ENCODE measurements at places on chromosomes 6 and 20. TPM values are rescaled to one million over a fixed set of nuclear protein-coding genes. Genes with fewer than 3 reads are reported as not detected.

DNA sequence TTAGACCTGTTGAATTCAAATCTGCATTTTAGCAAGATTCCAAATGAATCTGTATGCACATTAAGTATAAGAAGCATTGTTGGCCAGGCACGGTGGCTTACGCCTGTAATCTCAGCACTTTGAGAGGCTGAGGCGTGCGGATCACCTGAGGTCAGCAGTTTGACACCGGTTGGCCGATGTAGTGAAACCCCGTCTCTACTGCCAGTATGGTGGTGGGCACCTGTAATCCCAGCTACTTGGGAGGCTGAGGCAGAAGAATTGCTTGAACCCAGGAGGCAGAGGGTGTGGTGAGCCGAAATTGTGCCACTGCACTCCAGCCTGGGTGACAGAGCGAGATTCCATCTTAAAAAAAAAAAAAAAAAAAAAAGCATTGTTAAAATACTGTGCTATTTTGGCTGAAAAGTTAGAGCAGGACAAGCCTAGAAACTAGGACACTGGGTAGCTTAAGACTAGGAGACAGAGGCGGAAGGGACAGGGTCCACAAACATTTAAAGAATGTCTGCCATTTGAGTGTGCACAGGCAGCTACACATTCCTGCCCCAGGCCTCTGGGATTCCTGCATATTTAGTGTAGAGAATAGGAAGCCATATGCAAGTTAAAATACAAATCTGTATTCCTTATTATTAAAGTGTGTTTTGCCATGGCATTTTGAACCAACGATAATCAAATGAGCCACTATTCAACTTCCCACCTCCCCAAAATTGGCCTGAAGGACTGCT lies 45.1 kb upstream of the EEF1A1 start:
- H3K27me3 ChIP-seq, result no peaks in the 10 kb centered on the region
- DNase-seq, result no peak
- no peaks in the 10 kb centered on the region for H3K4me1 ChIP-seq
- no peaks in the 10 kb centered on the region for H3K36me3 ChIP-seq
- H3K4me3 ChIP-seq, result no peak overlapping the region
- H3K27ac ChIP-seq, result no peak overlapping the region

DNA sequence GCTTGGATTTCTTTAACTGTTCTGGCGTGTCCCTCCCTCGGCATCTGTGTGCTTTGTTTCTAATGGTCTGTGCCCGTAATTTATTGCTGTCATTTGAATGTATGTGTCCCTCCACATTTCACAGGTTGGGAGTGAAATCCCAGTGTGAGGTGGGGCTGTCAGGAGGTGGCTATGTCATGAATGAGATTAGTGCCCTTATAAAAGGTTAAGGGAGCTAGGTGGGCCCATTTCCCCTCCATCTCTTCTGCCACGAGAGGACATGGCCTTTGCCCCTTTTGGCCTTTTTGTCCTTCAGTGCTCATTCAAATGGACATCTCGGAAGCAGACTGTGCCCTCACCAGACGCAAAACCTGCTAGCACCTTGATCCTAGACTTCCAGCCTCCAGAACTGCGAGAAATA lies 96.3 kb downstream of the LAMP5 start:
- no peaks in the 10 kb centered on the region for H3K27me3 ChIP-seq
- no peak for DNase-seq
- H3K4me1 ChIP-seq, result no peaks in the 10 kb centered on the region
- no peak overlapping the region for H3K27ac ChIP-seq
- no peaks in the 10 kb centered on the region for H3K36me3 ChIP-seq

- H3K4me1 ChIP-seq, result no peaks in the 10 kb centered on the region
- no peak for DNase-seq
- no peak overlapping the region for H3K27ac ChIP-seq
- H3K27me3 ChIP-seq, result no peaks in the 10 kb centered on the region
- no peaks in the 10 kb centered on the region for H3K36me3 ChIP-seq
Measured at GRCh38 chr6:16273256-16273655, 34.9 kb downstream of the GMPR start.

GRCh38 chr6:1579096-1579495 lies 30.6 kb upstream of the FOXC1 start:
- no peak for DNase-seq
- H3K4me3 ChIP-seq, result no peak overlapping the region
- no peaks in the 10 kb centered on the region for H3K27me3 ChIP-seq
- no peaks in the 10 kb centered on the region for H3K4me1 ChIP-seq
- H3K36me3 ChIP-seq, result no peaks in the 10 kb centered on the region

GRCh38 chr6:127939442-127940066 lies 38.7 kb upstream of the THEMIS start:
- H3K4me1 ChIP-seq, result peaks cover 3% of the 10 kb centered on the region
- no peaks in the 10 kb centered on the region for H3K27me3 ChIP-seq
- no peaks in the 10 kb centered on the region for H3K36me3 ChIP-seq
- H3K4me3 ChIP-seq, result no peak overlapping the region

The SLC17A4 gene
- total RNA-seq, result not detected

Data from CD4-positive, alpha-beta T cell (primary cell).